ENCODE measurements at places on chromosomes 12 and 14.

DNA sequence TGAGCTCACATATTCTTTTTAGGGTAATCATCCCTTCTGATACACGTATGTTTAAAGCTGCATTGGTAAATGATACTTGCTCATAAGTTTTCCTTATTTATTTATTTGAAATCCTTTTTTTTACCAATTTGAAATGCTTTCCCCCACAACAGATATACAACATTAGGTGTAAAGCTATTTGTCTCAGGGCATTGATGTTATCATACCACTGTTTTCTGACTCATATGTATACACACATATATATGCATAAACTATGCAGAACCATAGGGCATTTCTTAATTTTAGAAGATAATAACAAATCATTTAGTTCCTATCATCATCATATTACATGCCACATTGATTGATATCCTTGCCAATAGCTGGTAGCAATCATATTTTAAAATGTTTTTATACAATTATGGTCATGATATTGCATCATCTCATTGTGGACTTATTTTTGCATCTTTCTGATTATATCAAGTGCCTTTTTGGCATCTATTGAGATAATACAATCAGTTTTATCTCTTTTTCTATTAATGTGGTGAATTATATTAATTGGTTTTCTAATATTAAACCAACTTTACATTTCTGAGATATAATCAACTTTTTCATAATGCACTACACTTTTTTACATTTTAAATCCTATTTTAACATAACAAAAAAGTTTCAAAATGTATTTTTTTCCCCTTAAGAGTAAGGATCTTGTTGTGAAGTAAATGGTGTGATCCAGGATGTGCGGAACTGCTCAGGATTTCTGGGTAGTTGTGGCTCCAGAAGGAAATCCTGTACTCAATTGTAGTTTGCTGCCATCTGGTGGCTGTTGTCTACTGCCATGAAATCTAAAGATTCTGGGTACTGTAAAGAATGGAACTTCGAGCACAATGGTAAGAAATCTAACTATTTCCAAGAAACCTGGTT, 16.7 kb downstream of the OR9K2 start:
- DNase-seq: peak; percentile 20

- no peak for DNase-seq
These were observed 22.9 kb downstream of the SPTLC2 start for GRCh38 chr14:77593501-77593961.

DNA sequence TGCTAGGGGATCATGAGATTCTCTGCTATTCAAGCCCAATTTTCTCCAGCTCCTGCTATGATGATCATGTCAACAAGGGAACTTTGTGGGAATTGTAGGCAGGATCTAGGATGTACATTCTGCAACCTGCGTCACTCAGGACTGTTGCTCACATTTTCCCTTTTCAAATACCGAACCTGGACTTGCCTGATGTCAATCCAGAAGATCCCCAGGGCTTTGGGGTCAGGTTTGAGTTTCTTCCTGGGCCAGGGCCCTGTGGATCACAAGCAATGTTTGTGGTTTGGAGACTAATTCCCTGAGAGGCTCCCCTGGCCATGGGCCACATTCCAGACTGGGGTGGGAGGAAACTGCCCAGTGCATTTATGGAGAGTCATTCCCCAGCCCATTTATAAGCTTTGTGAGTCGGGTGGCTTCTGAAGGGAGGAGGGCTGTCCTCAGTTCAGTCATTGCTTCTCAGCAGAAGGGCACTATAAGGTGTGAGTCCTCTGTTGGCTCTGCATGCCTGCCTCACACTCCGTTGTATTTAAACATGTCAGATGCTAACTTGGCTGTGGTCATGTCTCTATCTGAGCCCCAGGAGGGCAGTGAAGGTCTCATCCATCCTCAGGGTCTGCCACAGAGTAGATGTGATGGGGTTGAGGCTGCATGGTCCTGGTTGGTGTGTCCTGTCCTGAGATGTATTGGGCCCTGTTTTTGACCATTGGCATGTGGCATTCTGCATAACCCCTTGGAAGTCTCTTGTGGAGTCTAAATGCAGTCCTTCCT, 6.5 kb downstream of the KRT86 start:
- DNase-seq: no peak

GRCh38 chr12:118368821-118369220, 3.9 kb downstream of the TAOK3 start:
- DNase-seq: no peak

DNA sequence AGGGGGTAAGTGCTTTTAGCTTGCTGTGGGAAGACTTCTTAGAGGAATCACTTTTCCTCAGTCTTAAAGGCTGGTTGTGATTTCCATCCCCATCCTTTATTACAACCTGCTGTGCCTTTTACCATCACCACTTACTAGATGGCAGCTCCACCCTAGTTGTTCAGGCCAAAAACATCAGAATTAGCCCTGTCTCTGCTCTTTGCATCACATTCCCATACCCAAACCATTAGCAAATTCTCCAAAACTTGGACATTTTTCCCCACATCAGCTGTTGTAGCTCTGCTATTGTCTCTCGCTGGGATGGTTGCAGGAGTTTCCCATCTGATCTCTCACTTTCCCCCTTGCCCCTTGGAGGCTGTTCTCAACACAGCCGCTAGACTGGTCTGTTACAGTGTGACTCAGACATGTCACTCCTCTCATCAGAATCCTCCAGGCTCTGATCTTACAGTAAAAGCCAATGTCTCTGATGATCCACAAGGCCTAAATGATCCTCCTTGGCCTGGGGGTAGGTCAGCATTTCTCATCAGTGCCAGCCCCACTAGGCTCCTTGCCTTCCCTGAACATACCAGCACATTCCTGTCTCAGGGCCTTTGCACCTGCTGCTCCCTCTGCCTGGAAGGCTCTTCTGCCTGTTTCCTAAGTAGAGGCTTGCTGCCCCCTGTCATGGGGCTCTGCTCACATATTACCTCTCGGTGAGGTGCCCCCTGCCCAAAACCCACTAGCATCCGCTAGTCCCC, 102.5 kb downstream of the BEGAIN start:
- no peak for DNase-seq

DNA sequence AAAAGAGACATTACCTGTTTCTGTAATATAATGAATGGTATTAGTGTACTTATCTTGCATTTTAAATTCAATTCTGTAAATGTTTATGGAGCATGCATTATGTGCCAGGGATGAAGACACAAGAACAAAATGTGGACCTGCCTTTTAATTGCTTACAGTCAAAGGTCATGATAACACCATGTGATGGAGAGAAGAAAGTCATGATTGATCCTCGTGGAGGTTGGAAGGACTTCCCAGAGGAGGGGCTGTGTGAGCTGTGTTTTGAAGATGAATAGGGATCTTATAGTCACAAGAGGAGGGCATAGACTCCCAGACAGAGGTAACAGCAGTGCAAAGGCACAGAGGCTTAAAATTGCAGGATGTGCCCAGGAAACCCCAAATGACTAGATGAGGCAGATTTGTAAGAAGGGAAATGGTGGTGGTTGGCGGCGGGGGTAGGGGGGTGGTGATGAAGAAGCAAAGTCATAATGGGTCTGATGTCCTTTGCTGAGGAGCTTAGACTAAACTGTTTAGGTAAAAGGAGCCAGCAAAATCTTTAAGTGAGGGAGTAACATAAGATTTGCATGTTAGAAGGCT, 151.5 kb downstream of the PRKCH start:
- peak; percentile 83 for DNase-seq

DNA sequence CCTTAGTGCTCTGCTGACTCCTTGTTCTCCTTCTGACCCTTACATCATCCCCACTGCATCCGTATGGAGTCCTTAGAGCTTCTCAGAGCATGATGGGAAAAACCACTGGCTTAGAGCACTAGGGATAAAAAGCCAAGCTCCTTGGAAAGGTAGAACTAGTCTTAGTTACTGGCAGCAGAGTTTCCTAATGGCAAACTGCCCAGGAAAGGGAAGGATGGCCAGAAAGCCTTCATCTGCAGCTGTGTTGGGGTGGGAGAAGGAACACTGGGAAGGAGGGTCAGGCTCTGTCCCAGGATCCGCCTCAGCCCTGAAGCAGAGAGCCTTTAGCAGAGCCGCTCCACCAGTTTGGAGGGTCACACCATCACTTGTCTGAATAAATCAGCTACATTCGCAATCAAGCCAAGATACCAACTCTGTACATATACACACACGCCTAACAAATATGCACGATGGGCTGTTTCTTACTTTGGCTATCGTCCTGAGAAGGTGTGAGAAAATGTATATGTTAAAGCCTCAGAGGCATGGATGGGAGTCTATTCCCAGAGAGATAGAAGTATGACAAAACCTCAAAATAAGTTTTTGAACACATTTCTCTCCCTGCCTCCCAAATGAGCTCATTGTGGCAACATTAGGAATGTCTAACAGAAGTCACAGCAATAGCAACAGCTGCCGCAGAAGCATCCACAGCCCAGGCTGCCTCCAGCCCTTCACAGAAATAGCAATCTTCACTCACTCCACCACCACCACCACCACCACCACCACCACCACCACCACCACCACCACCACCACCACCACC, 18.6 kb upstream of the GALNT8 start:
- no peak for DNase-seq

DNA sequence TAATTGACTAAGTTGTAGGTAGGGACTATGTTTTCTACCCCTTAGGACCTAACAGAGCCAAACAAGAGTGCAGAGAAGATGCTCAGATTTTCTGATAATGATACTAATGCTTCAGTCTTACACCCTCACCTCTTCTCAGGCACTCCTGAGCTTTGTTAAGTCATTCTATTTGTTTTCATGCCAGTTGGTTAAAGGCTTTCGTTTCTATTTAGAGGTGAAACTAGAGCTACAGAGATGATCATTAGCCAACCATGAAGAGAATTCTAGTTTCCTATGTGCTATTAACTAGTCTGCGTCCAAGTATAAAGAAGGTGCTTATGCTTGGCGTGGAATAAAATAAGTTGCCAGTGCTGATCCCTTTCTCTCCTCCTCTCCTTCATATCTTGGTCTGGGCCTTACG, 34.6 kb upstream of the PYGL start:
- DNase-seq: no peak

DNA sequence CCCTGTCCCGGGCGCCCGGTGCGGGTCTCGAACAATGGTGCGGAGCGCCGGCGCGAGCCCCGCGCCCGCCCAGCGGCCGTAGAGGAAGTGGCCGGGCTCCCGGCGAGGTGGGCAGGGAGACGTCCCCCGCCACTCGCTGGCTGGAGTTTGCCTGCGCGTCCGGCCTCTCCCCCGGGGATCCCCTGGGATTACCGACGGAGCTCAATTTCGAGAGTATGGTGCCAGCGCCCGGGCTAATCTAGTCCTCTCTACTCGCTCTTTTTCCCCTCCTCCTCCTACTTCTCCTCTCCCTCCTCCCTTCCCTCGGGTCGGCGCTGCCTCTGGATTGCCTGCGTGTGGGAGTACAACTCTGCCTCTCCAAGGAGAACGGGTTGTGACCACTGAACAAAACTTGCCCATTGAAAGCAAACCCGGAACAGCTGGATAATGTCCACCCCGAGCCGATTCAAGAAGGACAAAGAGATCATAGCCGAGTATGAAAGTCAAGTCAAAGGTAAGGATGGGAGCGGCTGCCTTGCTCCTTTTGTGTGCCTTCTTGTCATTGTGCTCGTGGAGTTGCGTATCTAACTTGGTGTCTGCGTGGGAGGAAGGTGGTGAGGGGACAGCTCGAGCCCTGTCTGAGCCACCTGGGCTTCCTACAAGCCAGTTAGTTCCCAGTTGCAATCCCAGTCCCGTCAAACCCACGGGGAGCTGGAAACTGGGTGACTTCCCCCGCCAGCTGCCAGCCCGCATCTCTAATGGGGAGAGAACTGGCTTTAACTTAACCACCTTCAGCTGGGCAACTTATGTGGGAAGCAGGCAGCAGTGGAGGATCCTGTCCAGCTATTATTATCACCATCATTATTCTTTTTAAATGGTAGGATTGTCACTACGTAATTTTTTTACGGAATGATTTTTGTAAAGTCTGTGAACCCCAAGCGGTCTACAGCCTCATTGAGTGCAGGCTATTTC, at the start of gene SRGAP1:
Gene SRGAP1 (plus strand): TSS at position 310 of the 951 bp plus-strand sequence. CDS start 117 bp downstream, at position 427.
- DNase-seq: no peak

DNA sequence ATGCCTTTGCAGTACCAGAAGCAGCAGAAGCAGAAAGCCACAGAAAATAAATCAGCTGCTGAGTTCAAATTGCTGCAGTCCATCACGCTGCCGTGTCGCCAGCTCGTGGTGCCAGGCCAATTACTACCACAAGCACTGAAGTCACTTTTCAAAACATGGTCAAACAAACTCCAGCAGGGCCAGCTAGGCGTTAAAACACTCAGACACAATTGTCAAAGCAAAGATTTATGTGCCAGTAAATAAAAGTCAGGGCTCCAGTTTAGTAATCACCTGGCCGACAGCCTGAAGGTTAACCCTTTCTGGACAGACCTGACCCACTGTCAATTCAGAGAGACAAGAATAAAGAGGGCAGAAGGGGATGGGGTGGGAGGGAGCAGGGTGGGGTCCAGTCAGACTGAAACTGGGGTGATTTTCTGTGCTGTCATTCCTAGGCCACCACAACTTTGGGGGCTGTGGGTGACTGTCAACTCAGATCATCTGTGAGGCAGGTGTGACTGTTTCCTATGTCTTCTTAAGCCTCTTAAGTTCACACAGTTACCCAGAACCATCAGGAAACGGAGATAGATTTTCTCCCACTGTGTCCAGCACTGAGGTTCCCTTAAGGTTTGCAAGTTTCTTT, 109.8 kb upstream of the FUT8 start:
- peak; percentile 59 for DNase-seq

DNA sequence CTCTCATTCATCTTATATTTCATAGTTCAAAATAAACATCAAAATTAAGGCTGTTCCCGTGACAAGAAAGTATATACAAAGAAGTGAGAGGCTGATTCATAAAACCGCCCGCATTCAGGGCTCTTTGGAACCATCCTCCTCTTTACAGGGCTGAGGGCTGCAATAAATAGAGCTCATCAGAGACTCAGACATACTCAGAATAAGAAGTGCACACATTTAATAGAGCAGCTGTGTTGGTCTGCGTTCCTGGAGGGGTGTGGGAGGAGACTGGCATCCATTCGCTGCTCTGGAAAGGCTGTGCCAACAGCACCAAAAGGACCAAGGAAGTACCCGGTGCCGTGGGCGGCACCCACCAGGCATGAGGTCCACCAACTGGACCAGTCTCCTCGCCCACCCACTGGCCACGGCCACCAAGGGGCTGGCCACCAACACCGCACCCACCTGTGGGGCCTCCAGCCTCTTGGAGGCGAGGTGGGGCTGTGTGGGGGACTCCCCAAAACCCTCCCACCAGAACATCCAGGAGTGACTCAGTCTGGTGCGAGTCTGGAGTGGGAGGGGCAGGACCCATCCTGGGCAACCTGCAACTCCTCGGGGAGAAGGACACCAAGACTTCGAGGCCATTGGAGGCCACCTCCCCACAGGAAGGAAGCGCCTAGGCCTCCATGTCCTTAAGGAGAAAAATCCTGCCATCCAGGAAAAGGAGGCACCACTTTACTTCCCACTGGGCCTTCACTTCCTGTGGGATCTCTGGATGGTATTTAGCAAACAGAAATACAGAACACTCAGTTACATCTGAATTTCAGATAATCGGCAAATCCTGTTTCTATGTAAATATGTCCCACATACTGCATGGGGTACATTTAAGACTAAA, 32.7 kb downstream of the VCPKMT start:
- DNase-seq: peak; percentile 71

All from stimulated activated CD8-positive, alpha-beta memory T cell treated with anti-CD3 and anti-CD28 coated beads, Interleukin-7, amount 100 ng/mL, for 48 hours (primary cell).